Left renal pelvis (tissue), 4 donors: ENCODE measurements at places on chromosomes 7 and 10. TPM values are rescaled to one million over a fixed set of nuclear protein-coding genes. Genes with fewer than 3 reads are reported as not detected.

DNA sequence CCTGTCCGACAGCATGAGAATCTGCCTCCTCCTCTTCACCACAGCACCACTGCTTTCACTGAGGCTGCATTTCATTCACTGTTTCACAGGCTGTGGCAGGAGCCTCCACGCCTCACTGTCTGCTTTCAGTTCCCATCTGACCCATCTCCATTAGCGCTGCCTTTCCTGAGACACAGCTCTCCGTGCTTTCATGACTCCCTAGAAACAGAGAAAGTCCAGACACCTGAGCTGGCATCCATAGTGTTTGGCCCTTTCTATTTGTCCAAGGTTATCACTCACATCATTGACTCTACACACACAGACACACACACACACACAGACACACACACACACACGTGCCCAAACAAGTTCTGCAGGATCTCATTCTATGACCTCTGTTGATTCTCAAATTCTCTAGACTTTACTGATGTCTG lies 5.2 kb downstream of the LGI1 start:
- DNase-seq: no peak

The EN2 gene
- 0.18 TPM for polyA plus RNA-seq

- no peak for DNase-seq
These were observed 261.7 kb upstream of the TCERG1L start for GRCh38 chr10:131573256-131573655.

GRCh38 chr10:72320676-72321247 lies 34.0 kb downstream of the DNAJB12 start:
- DNase-seq: no peak

DNA sequence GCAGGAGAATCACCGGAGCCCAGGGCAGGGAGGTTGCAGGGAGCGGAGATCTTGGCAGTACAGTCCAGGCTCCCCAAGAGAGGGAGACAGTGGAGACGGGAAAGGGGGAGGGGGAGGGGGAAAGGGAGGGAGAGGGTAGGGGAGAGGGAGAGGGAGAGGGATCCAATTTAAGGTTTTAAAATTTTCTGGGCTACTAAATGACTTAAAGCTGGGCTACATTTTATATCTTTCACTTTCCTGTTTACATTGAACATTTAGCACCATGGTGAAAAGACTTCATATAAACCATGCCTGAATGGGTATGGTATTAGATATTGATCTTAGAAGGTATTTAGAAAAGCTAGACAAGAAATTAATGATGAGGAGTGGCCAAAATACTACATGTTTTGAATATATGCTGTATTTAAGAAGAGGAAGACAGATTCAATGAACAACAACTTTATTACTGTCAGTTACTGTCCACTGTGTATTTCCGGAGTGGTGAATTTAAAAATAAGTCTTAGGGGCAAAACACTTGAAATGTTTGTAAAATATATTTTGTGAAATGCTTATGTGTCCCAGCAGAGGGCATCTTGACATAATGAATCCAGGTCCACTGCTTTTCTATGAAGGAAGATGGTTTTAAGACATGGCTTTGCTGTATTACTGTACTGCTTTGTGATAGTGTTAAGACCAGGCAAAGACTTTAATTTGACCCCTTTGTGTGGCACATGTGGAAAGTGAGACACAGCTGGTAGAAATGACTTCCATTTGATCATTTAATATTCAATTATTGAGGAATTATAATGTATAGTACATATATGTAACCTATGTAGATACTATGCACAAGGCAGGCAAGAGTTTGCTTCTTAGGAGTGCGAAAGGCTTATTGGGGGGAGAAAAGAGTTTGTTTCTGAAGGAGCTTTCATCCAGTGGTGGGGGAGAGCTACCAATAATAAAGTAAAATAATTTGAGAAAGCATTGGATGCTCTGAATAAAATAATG lies 52.8 kb downstream of the NRF1 start:
- no peak for DNase-seq

GRCh38 chr7:83575436-83575835 lies 73.5 kb downstream of the SEMA3E start:
- no peak for DNase-seq

The NRP1 gene
- 160 TPM for polyA plus RNA-seq

The WDR86 gene
- polyA plus RNA-seq: 48.1 TPM

DNA sequence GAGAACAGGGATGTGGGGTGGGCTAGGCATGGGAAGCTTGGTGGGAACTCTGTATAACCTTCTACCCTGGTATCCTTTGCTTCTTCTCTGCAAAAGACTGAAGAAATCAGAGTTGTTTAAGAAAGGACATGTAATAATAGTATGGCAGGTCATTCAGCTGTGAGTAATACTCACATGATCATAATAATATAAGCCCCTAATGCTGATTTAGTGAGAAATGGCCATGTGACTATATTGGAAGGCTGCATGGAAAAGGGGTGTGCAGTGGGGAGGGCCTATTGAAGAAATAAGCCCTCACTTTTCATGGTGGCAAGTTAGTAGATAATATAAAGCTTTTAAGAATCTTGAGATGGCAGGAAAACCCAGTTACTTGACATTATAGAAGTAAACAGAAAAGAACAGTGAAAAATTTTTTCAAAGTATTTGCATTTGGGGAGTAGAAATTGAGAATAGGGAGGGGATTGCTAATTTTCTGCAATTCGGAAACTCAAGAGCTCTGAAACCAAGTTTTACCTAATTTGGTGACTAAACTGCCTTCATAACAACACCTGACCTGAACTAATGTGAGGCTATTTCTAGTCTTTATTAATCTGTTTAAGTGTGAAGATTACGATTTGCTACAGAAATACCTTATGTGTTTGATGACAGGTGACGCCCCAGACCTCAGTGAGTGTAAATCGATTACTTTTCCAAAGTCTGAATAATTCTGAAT lies 44.4 kb downstream of the ATXN7L1 start:
- no peak for DNase-seq

The ANKRD61 gene
- polyA plus RNA-seq: 1.4 TPM

The PAPOLB gene
- 0.12 TPM for polyA plus RNA-seq

DNA sequence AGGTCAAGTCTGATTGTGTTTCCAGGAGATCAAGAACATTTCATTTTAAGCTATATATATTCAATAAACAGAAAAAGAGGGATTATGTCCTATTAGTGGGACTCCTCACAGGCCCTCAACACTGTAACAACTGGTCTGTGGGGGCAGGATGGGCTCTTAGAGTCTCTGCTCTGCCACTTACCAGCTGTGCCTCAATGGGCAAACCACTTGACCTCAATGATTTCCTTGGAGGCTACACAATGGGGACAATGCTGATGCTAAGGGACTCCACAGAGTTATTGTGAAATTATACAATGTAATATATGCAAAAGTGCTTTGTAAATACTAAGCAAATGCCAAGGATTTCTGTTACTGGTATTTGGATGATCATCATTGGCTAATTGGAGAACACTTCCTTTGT lies 33.2 kb upstream of the MXI1 start:
- DNase-seq: no peak

DNA sequence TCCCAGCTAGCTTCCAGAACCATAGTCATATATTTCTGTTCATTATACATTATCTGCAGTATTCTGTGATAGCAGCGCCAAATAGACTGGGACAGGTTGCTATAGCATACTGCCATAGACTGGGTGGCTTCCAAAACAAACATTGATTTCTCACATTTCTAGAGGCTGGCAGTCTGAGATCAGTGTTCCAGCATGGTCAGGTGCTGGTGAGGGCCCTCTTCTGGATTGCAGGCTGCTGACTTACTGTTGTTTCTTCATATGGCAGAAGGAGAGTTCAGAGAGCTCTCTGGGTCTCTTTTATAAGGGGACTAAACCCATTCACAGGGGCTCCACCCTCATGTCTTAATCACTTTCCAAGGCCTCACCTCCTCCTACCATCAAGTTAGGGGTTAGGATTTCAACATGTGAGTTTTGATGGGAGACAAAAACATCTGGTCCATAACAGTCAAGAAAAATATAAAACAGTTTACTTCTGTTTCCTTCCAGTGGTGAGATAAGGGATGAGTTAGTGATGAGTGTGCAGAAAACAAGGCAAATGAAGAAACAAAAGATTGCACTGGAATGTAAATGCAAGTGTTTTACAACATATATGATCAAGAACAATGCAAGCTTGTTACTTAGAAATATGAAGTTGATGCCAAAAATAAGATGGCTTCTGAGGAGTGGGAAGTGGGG lies 399.0 kb upstream of the C7orf33 start:
- no peak for DNase-seq

The GFRA1 gene
- 24.0 TPM for polyA plus RNA-seq

- no peak for DNase-seq
These were observed 138.6 kb upstream of the GRB10 start for GRCh38 chr7:50921114-50921813.

- DNase-seq: no peak
These were observed 12.9 kb upstream of the ABCA13 start for GRCh38 chr7:48158404-48158803.

GRCh38 chr7:92417913-92418312 lies 29.4 kb upstream of the GATAD1 start:
- no peak for DNase-seq

GRCh38 chr7:102415685-102416225 lies 17.6 kb upstream of the ORAI2 start:
- DNase-seq: no peak

GRCh38 chr10:52811776-52812175 lies 39.2 kb upstream of the MBL2 start:
- no peak for DNase-seq

DNA sequence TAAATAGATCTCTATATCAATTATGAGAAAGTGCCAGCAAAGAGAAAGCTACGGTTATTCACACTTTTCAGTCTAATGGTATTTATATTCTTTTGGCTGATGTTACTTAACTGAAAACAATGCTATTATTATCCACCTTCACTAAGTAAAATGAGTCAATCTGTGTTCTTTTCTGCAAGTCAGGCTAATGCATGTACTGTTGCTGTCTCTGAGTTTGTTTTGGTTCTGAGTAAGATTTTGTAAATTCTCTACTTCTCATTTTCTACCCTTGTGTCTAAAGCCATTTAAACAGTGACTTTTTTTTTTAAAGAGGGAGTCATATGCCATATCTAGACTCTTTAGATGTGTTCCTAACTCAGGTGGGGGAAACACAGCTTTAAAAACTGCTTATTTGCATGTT lies 7.5 kb downstream of the VWC2 start:
- no peak for DNase-seq

The MMP21 gene
- 0.33 TPM for polyA plus RNA-seq

GRCh38 chr10:93054486-93054885 lies 6.1 kb upstream of the CYP26C1 start:
- no peak for DNase-seq

DNA sequence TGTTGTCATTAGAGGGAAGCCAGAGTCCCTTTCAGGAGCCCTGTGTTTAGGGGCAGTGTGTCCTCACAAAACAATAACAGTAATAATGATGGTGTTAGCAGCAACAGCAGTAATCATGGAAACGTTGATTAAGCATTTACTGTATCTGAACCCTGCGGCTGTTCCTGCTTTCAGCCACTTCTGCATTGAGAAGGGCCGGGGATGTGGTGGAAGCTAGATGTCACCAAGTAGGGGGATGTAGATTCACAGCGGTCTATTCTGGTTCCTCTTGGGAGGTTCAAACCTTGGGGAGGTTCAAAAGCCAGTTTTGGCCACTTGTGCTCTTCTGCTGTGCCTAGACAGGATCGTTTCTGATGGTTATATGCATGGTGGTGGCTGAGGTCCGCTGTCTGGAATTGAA lies 44.8 kb downstream of the PRPF18 start:
- DNase-seq: no peak

The IRF5 gene
- polyA plus RNA-seq: 16.1 TPM

DNA sequence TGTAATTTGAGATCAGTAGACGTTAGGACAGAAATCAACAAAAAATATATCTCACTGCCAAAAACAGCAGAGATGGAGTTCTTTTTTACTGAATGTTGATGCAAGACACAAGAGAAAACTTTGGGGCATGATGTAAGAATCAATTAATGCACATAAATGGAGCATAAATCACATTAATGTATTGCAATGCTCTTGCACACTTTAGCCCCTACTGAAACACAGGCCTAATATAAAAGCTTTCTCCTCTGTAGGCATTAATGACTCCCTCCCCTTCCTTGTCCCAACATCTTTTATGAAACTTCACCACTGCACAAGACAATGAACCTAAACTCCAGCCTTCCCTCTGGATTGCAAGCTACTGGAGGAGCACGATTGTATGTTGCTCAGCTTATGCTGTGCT lies 58.8 kb downstream of the CACNA2D1 start:
- DNase-seq: no peak

GRCh38 chr7:80699045-80699638 lies 60.7 kb downstream of the CD36 start:
- no peak for DNase-seq

The ADRA2A gene
- 2.5 TPM for polyA plus RNA-seq

The CYP2C19 gene
- polyA plus RNA-seq: not detected

GRCh38 chr7:157553256-157553655 lies 216.5 kb downstream of the DNAJB6 start:
- no peak for DNase-seq

DNA sequence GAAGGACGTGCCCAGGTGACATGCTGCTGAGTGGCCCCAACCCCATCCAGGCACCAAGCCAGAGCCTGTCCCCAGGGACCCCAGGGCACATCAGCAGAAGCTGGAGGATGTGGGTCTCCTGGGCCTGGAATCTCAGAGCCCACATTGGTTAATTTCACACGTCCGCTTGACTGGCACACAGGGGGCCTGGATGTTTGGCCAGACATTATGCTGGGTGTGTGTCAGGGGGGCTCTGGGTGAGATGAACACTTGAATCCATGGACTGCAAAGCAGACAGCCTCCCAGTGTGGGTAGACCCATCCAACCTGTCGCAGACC lies 79.1 kb upstream of the RET start:
- no peak for DNase-seq

DNA sequence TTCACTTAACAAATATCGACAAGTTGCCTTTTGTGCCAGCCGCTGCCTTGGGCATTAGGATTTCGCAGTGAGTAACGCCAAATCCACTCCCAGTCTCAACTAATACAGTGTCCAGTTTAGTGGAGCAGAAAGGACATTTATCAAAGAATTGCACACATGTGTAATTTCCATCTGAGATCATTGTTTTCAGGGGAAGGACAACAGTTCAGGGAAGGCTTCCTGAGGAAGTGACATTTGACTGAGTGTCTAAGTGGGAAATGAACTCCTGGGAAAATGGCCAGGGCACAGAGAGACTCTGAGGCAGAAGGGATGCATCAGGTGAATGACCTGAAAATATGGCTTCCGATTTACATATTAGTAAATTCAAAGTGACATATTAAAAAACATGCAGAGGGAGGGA lies 89.4 kb downstream of the ITGA8 start:
- DNase-seq: no peak

The PAX4 gene
- not detected for polyA plus RNA-seq

DNA sequence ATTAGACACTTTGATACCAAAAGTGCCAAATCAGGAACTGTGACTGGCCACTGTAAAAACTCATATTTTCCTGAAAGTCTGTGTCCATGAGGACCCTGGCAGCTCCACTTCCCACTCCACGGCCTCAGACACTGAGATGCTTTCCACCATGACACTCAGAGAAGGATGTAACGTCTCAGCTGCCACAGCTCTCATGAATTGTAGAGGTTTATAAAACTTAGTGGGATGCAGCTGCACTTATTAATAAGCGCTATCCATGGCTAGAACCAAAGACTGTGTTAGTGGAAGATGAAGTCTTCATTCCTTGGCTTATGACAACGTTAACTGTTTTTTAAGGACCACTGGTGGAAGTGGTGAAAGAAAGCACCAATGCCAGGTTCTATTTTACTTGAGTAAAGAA lies 121.0 kb downstream of the ITIH5 start:
- no peak for DNase-seq

The SIRT1 gene
- polyA plus RNA-seq: 42.9 TPM
